ENCODE measurements at places on chromosomes 2 and 18. TPM values are rescaled to one million over a fixed set of nuclear protein-coding genes. Genes with fewer than 3 reads are reported as not detected.

The XDH gene
- total RNA-seq, result 3.6 TPM

The ATP6V1C2 gene
- 0.27 TPM for total RNA-seq

GRCh38 chr2:128604045-128604444 is 285.4 kb upstream of the HS6ST1 start:
- DNase-seq, result no peak
- no peak overlapping the region for H3K27ac ChIP-seq
- no peak overlapping the region for H3K4me3 ChIP-seq
- no peaks in the 10 kb centered on the region for H3K36me3 ChIP-seq
- H3K27me3 ChIP-seq, result no peaks in the 10 kb centered on the region
- no peaks in the 10 kb centered on the region for H3K4me1 ChIP-seq

GRCh38 chr18:45488645-45489044 is 126.6 kb upstream of the SLC14A2 start:
- DNase-seq, result no peak
- H3K36me3 ChIP-seq, result no peaks in the 10 kb centered on the region
- no peak overlapping the region for H3K27ac ChIP-seq
- no peak overlapping the region for H3K4me3 ChIP-seq
- H3K4me1 ChIP-seq, result peaks cover 3% of the 10 kb centered on the region

DNA sequence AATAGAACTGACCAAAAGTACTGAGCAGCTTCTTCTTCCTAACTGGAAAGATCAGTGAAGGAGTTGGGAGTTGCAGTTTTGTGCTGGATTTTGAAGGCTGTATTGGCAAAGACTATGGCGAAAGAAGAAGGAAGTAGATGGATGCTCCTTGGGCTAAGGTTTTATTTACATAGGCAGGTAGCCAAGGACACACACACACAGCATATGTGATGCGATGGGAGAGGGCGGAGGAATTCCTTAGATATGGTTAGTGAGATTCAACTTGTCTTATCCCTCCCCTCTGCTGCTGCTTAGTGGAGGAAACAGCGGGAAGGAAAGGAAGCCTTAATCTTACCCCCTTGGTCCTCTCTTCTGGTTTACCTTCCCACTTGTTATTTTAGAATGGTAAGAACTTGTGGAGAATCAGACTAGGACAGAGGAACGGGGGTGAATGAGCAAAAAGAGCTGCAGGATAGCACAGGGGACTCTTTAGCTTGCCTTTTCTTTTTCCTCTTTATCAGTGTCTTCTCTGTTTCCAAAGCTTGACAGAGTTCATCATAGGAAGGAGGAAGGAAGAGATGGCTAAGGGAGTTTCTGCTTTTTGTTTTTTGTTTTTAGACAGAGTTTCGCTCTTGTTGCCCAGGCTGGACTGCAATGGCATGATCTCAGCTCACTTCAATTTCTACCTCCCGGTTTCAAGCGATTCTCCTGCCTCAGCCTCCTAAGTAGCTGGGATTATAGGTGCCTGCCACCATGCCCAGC is 87.9 kb downstream of the OSBPL6 start:
- H3K27ac ChIP-seq, result no peak overlapping the region
- no peak for DNase-seq
- H3K36me3 ChIP-seq, result no peaks in the 10 kb centered on the region
- no peaks in the 10 kb centered on the region for H3K27me3 ChIP-seq
